A549 (cell line): ENCODE measurements at places on chromosomes 7 and 10.

GRCh38 chr7:20963556-20964280, 177.0 kb upstream of the SP8 start:
- no peak for DNase-seq

- no peak for DNase-seq
Measured at GRCh38 chr10:43794181-43794815, 145.6 kb upstream of the ZNF32 start.

DNA sequence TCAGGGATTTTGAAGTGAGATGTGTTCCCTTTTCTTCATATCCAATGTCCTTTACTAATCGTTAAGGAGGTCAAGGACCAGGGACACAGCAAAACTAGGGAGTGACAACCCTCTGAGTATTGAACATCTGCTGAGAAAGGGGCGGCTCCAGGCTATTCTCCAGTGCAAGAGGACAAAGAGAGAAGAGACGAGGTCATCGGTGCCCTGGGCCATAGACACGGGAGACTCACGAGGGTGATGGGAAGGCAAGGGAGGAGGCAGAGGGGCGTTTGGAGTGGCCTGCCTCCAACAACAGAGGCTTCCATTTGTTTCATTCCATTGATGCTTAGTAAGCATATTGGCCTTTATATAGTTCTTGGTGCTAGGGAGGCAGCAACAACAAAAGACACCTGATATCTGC, 268.4 kb downstream of the CXCL12 start:
- no peak for DNase-seq

DNA sequence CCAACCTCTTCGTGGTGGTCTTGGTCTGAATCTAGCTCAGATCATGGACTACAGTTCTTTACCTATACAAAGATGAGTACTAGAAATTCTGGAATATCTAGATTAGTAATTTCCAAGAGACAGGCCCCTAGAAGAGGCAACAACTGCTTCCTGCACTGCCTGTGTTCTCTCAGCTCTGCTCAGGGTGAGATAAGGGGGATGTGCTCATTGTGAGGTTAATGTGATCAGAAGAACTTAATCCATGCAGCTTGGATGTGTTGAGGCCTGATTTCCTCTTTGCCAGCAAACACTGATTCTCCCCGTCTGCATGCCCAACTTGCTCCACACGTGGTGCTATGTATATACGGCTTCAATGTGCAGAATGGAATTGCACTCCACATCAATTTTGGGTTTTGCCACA, 268.0 kb downstream of the PHTF2 start:
- DNase-seq, result no peak

GRCh38 chr10:119257899-119258419, 50.6 kb downstream of the GRK5 start:
- no peak for DNase-seq

DNA sequence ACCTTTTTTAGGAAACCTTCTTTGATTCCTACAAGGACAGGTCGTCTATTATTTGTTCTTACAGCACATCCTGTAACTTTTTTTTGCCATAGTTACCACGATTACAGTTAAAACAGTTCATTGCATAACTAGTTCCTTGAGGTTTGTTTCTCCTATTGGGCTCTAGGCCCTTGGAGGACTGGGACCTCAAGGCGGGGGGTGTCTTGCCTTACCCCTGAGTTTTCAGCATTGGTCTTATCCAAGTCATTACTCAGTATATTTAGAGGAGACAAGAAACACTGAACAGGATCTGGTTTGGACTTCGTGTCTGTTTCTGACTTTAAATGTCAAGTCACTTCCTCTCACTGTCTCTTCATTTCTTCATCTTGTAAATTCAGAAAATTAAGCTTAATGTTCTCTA, 369.8 kb downstream of the SDK1 start:
- no peak for DNase-seq

DNA sequence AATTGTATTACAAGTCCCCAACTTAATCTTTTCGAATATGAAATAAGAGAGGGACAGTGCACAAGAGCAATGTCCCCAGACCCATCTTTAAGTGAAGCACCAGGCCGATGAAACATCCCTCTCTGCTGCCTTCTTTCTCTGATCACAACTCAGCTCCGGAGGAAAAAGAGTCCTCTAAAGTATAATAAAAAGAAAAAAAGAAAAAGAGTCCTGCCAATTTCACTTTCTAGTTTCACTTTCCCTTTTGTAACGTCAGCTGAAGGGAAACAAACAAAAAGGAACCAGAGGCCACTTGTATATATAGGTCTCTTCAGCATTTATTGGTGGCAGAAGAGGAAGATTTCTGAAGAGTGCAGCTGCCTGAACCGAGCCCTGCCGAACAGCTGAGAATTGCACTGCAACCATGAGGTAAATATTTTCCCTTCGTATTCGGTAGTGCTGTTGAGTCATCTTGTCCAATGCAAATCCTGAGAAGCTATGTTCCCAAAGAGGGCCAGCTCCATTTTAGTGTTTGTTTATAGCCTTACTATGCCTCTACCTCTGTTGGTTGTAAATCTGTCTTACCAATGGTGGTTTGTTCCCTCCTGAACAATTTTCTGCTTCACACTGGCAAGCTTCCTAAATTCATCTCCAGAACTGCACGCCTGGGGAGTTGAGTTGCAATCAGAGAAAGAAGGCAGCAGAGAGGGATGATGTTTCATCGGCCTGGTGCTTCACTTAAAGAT, at the start of gene IFIT2:
Gene IFIT2, plus strand, starts transcription at position 326 of the 725 bp plus-strand sequence. Its CDS starts 78 bp downstream, at position 404.
- peak; percentile 37 for DNase-seq

GRCh38 chr10:27392606-27393005, 111.5 kb upstream of the RAB18 start:
- DNase-seq, result no peak

DNA sequence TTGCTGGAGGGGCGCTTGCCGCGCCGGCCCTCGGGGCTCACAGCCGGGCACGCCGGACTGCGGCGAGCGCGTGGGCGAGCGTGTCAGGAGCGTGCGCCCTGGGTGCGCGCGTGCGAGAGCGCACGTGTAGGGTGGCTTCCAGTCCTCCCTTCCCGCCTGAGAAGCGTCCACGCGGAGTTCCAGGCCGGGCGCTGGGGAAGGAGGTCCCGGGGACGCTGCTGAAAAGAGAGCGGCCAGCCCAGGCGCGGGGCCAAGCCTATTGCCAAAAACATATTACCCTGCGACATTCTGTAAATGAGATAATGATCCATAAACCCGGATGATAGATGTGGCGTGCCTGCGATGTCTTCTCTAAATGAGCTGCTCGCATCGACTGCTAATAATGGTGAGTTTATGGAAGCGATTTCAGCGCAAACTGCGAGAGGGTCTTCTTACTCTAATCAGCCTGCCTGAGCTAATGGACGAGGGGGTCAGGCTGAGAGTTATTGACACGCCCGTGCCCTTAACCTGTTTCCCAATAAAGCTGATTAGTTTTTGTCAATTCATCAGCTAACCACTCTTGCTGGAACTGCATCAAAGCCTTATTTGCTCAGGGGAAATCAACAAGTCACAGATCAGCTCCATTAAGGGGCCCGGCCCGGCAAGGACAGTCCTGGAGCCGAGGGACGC, 8.0 kb upstream of the MNX1 start:
- DNase-seq, result no peak

- no peak for DNase-seq
Measured at GRCh38 chr10:124478515-124478914, 16.9 kb downstream of the LHPP start.

GRCh38 chr10:58867683-58868082, 308.8 kb upstream of the PHYHIPL start:
- DNase-seq, result no peak

GRCh38 chr7:123028339-123028738, 32.8 kb upstream of the TAS2R16 start:
- DNase-seq, result no peak
